Fibroblast of skin of back (primary cell): ENCODE measurements at places on chromosomes 6 and 20.
A peak's percentile ranks its signal among the peaks of the same experiment; 100 is the strongest.

DNA sequence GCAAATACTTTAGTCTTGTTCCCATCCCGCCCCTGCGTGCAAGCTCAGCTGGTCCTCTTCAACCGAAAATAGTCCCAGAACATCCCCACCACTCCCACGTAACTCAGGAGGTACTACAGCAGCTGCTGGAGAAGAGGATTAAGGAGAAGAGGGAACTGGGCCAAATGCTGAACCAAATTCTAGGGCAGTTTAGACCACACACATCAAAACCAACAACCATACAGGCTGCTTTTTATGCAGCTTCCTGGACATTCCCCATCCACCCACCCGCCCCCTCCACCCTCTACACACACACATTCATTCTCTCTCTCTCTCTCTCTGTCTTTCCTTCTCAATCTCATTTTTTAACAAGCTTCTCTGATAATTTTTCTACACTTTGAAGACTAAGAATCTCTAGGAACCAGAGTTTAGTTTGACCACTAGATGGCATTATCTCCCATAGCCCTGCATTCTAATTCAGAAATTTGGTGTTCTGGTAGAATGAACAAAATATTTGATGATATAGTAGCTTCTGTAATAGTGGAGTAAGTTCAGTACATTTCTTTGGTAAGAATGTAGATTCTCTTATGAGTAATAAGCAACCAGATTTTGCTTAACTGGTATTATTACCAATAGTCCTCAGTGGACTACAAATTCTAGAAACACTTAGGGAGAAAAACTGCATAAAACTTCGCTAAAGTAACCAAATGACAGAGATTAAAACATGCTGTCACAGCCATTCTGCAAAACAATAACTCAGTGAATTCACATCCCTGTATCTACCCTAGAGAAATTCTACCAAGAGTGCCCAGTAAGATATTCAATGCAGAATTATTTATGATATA is 52.1 kb upstream of the BEND6 start:
- peak; percentile 65 for DNase-seq

GRCh38 chr6:101840100-101840499 is 446.6 kb downstream of the GRIK2 start:
- DNase-seq, result no peak

DNA sequence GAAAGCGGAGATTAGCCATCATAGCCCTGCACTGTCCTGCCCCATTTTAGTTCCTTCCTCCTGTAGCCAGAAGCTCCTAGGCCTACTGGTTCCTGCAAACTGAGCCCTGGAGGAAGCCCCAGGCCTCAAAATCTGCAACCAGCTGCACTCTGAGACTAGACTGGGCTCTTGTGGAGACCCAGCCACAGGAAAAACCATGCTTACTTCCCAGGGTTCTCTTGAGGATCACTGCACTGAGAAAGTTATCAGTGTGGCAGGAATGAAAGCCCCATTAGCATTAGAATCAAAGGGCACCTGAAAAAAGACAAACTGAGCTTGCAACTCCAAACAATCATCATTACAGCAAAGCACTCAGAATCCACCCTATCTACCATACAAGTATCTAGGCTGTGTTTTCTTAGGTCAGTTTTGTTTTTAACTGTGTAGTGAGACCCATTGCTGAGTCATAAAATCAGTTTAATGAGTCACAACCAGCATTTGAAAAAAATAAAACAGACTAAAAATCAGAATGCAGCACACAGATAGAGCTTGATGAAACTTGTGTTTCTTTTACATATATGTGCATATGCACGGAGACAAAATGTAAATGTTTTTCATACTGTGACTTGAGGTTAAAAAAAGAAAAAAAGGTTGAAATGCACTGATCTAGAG is 91.0 kb downstream of the UNC5CL start:
- peak; percentile 85 for DNase-seq

- DNase-seq, result no peak
Measured at GRCh38 chr6:52523378-52524142, 53.3 kb downstream of the TRAM2 start.

DNA sequence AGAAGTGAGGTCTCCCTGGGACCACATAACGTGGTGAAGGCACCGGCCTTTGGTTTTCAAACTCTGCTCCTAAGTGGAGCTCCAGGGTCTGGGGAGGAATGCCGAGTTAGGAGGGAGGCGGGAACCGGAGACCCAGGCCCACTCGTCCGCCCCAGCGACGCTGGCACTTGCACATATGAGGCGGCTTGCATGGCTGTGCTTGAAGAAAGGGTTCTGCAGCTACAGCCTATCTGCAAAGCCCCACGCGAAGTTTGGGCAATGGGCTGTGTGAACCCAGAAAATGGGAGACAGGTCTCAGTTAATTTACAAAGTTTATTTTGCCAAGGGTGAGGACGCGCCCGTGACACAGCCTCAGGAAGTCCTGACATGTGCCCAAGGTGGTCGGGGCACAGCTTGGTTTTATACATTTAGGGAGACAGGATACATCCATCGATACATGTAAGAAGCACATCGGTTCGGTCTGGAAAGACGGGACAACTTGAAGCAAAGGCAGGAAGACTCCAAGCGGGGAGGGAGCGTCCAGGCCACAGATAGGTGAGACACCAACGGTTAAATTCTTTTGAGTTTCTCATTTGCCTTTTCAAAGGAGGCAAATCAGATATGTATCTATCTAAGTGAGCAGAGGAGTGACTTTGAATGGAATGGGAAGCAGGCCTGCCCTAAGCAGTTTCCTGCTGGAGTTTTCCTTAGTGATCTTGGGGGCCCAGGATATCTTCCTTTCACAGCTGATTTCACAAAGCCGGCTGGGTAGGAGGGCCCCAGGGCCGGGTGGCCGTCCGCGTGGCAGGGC is 782 bp upstream of the PCMTD2 start:
- DNase-seq, result no peak

GRCh38 chr6:156857573-156857972 is 80.4 kb downstream of the ARID1B start:
- DNase-seq, result no peak

- no peak for DNase-seq
Measured at GRCh38 chr6:159736908-159737307, 9.6 kb downstream of the WTAP start.

DNA sequence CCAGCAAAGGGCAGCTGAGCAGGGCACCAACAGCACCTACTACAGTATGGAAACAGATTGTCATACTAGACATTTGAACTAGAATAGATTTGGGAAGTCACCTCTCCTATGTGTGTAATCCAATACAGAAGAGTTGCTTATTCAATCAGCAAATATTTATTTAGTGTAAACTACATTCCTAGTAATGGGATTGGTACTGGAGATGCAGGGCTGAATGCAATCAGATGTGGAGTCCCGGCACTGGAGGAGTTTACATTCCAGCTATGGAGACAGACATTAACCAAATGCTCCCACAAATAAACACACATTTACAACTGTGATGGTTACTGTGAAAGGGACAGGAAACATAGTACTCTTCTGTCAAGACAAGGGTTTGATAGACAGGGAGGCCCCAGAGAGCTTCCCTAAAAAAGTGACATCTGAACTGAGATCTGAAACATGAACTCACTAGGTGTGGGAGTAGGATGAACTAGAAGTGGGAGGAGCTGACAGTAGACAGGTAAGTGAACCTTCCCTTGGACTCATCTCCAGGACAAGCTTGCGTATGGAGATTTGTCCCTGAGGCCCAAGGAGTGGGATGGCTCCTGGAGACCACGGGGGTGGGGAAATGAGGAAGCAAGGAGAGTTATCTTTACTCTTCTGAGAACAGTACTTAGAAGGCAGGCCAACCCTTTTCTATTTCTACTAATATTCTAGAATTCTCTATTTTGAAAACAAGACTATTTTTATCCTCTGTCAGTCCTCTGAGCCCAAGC is 420.5 kb downstream of the MAFB start:
- no peak for DNase-seq

DNA sequence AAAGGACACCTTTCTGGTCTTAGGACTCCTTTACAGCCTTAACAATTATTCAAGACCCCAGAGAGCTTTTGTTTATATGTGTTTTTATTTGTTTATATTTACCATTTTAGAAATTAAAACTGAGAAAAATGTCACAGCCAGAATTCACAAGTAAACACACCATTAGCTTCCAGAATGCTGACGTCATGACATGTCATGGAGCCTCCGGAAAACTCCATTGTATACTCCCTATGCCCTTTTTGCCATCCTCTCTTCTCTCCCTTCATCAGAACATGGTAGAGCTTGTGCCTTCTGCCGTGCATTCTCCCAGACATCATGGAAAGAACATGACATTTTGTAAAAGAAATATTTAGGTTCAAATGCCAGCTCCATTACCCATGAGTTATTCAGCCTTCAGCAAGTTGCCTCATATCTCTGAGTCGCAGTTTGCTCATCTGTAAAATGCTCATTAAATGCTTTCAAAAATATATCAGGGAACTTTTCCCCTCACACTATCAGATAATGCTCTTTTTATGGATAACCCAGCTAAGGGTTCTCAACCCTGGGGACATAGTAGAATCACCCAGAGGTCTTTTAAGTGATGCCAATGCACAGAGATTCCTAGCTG is 27.8 kb downstream of the TNFAIP3 start:
- DNase-seq, result peak; percentile 91

GRCh38 chr6:27806981-27807440 is 105.2 kb downstream of the OR2B2 start:
- DNase-seq, result peak; percentile 62

GRCh38 chr6:90955246-90955645 is 368.4 kb upstream of the MAP3K7 start:
- DNase-seq, result no peak

DNA sequence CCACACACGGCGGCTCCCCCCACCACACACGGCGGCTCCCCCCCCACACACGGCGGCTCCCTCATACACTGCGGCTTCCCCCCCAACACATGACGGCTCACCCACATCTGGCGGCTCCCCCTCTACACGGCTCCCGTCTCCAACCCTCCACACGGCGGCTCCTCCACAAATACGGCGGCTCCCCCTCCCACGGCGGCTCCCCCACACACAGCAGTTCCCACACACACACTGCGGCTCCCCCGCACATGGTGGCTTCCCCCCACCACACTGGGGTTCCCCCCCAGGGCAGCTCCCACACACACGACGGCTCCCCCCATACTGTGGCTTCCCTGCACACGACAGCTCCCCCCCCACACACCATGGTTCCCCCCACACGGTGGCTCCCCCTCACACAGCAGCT is 98.0 kb downstream of the TTLL2 start:
- no peak for DNase-seq

DNA sequence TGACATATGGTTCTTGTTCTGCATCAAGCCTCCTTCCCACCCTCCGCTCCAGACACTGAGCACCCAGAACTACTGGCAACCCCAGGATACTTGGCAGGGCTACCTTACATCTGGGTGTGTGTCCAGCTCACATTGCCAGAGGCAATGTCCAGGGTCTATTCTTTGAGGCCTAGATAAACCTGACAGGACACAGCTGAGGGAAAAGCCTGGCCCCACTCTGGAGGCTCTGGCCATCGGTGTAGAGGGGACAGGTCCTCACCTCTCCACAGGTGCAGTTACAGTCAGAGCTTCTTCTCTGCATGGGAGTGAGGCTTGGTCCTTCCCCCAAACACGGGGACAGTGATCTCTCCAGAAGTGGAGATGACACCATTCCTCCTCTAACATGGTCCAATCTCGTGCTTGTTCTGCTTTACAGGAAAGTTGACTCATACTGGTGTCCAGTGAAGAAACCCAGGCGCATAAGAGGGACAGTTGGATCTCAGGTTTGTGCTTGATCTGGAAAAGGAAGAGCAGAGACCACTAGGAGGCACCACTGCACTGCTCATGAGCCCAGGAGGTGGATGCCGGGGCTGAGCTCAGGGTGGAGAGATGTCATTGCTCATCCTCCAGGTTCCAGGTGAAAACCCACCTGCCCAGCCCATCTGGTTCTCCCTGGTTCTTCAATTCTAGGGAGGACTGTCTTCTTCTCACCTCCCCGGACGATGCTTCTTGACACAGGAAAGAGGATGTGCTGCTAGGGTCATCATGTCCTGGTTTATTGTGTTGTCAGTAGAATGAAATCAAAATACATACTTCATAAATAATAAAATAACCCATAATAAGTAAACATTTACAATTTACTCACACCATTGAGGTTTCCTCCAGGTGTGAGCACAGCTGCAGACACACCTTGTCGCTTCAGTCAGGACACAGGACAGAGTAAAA is 14.7 kb downstream of the HLA-F start:
- peak; percentile 37 for DNase-seq

DNA sequence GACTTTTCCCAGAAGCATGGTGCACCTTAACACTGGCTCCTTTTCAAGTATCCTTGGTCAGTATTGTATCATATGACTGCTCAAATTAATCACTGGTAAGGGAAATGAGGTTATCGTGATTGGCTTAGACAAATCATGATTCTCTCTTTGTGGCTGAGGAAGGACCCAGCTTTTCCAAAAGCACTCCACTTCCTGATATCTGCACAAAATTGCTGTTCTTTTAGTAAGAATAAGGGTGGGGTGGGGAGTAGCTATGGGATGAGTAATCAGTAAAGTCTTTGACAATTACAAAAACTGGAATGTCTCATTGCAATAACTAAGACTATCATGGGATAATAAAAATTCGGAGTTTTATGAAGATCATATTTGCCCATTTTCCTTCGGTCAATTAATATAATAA is 9.0 kb upstream of the RIPPLY2 start:
- DNase-seq, result peak; percentile 10

- no peak for DNase-seq
Measured at GRCh38 chr6:134400941-134401340, 83.0 kb upstream of the SGK1 start.

GRCh38 chr6:41697861-41698781 is 37.3 kb downstream of the TFEB start:
- DNase-seq, result peak; percentile 97
